AG09309 (cell line): ENCODE measurements at places on chromosomes 3 and 15.

DNA sequence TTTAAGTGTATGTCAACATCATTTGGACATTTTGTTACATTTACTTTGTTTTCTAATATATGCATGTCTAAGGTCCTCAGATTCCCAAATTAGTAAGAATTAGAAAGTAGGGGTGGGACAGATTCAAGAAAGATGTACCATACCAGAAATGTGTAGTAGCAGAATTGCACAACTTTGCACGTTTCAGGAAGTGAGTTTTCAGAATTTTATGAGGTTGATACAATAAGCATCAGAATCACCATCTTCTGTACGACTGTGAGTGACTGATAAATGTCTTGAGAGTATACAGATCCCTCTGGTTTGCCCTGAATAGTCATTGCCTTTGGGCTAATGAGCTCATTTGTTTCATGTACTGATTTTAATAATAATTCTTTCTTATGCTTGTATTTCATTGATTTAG, 9.3 kb downstream of the ARIH2 start:
- no peak for DNase-seq

DNA sequence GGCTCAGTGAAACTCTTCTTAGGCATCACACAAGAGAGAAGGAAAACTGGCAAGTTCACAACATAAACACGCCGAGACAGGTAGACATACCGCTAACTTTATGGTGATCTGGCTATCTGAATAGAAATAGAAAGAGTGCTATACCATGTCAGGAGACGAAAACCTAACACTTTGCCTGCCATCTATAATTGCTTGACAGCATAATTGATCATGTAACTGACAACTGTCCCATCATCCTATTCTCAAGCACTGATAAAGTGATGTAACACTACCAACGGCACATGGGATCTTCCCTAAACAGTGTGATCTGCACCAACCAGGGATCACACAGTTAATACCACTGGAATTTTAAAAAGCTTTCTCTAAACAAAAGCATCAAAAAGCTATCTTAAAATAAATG, 270.9 kb upstream of the NSMCE3 start:
- no peak for DNase-seq

GRCh38 chr15:92418864-92419263, 25.2 kb downstream of the ST8SIA2 start:
- DNase-seq = no peak

DNA sequence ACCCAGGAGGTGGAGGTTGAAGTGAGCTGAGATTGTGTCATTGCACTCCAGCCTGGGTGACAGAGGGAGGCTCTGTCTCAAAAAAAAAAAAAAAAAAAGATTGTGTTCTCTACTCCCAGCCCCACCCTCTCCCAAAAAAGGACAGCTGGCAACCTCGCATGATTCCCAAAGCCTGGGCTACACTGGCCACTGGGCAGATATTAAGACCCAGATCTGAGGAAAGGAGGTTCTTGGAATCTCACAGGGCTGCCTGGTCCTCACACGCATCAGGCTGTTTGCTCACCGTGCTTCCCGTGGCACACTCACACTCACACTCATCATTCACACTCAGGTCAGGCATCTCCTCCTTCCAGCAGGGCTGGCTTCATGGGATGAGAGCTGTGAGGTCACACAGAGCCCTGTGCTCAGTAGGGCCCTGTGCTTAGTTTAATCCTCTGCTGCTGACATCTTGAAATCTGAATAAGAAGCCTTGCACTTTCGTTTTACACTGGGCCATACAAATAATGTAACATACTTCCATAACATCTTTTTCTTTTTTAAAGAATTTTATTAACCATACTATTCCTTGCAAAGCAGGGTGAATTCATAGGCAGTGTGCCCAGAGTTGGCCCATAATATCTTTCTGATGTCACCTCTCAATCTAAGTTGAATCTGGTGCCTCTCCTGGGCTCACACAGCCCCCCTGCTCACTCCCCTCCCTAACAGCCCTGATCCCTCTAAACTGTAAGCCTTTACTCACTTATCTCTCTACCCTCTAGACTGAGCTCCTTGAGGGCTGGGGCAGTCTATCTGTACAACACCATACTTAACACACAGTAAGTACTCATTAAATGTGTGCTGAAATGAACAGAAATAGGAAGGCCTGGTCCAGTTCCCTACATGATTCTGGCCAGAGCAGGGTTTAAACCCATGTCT, 50.2 kb upstream of the C15orf39 start:
- no peak for DNase-seq

- no peak for DNase-seq
These were observed 229.2 kb upstream of the LRTM1 start for GRCh38 chr3:55156851-55157650.

DNA sequence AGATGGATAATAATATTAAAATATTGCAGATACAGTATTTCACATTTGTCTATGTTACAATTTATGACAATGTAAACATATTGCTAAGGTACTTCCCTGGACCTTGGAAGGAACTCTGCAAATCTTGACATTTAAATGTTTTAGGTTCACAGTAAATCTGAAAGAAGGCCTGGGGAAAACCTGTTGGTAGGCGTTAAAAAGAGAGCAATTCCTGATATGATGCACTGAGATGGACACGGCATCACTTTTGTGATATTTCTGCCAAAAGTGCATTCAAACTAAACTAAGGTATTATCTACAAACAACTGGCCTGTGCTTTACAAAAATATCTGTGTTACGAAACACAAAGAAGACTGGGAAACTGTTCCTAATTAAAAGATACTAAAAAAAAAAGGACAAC, 6.1 kb upstream of the TP63 start:
- no peak for DNase-seq

DNA sequence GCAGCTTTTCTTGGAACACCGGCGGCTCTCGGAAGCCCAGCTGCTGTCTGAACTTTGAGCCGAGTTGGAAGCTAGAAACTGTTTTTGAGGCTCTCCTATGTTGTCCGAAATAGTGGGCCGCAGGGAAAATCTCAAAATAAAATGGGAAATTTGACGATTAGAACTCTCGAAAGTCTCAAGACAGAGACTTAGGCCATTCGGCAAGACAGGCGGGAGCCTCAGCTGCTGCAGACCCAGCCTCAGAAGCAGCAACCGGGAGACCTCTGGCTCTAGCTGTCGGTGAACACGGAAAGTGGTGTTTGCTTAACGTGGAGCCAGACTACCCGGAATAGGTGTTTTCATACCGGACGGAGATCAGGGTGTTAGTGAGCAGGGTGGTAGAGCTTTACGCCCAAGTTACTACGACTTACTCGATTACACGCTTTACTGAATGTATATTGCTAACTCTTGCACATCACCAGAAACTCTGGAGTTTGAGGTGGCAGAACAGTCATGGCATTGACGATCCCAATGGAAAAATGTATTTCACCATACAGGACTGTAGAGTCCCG, 357 bp upstream of the MAN2C1 start:
- DNase-seq = no peak

DNA sequence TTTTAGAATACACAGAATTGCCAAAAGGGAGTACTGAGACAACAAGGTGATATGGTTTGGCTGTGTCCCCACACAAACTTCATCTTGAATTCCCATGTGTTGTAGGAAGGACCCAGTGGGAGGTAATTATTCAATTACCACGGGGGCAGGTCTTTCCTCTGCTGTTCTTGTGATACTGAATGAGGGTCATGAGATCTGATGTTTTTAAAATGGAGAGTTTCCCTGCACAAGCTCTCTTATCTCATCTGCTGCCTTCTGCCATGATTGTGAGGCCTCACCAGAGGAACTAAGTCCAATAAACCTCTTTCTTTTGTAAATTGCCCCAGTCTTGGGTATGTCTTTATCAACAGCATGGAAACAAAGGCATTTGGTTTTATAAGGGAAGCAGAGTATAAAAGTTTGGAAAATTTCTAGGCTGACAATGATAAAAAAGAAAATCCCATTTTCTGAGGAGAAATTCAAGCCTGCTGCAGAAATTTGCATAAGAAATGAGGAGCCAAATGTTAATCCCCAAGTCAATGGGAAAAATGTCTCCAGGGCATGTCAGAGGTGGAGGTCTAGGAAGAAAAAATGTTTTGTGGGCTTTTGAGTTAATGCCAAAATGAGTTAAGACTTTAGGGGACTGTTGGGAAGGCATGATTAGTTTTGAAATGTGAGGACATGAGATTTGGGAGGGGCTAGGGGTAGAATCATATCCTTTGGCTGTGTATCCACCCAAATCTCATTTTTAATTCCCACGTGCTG, 130.5 kb upstream of the THRB start:
- no peak for DNase-seq

DNA sequence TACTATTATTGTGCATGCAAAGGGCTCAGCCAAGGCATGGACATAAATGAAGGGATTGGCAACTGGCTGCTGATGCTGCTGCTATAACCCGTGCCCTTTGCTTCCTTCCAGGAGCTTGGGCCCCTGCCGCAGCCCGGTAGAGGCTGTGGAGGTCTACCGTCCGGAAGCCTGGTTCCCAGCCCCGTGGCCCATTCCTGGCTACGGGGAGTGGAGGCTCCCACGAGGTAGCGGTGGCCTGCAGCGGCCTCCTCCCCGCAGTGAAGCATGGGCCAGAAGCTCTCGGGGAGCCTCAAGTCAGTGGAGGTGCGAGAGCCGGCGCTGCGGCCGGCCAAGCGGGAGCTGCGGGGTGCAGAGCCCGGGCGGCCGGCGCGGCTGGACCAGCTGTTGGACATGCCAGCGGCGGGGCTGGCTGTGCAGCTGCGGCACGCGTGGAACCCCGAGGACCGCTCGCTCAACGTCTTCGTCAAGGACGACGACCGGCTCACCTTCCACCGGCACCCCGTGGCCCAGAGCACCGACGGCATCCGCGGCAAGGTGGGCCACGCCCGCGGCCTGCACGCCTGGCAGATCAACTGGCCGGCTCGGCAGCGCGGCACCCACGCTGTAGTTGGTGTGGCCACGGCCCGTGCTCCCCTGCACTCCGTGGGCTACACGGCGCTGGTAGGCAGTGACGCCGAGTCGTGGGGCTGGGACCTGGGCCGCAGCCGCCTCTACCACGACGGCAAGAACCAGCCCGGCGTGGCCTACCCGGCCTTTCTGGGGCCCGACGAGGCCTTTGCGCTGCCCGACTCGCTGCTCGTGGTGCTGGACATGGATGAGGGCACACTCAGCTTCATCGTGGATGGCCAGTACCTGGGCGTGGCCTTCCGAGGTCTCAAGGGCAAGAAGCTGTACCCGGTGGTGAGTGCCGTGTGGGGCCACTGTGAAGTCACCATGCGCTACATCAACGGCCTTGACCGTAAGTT, 15.0 kb downstream of the SPSB4 start:
- no peak for DNase-seq
